ENCODE measurements at places on chromosomes 4 and X.

DNA sequence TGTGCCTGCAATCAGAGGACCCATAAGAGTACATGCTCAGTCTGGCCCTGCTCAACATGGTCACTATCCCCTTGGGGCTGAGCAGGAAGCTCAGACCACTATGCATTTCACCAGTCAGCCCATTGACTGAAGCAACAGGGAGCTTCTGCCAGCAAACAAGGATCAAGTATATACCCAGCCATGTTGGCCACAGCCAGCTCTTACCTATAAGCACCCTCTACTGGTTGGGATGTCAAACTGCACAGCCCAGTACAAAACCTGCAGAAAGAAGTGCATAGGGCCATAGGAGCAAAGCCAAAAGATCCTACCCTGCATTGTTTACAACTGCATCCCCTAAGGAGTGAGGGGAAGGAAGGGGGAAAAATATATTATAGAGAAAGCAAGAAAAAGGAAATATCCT lies 214.4 kb upstream of the CPEB2 start:
- no peak for DNase-seq

- no peak for DNase-seq
These were observed 635.2 kb upstream of the FRG1 start for GRCh38 chr4:189305500-189305899.

DNA sequence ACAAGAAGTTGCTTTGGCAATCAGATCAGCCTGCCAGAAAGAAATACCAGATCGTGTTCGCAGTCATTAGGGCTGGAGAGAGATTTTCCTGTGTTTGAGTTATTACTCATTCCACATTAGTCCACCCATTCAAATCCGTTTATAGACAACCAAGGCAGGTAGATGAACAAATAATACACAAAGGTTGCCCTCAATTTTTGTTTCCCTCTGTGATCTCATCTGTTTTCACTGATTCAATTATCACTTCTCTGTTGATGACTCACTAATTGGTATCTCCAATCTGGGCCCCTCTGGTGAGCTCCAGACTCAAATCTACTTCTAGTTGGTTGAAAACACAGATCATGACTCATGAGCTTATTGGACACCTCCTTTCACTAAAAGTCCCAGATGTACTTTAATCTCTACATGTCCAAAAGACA lies 54.5 kb downstream of the CHM start:
- DNase-seq, result no peak

- DNase-seq, result no peak
These were observed 7.6 kb downstream of the PRRG3 start for GRCh38 chrX:151702741-151703340.

- no peak for DNase-seq
These were observed 55.6 kb upstream of the ADRA2C start for GRCh38 chr4:3710451-3711182.

- DNase-seq, result peak; percentile 91
These were observed 15.6 kb downstream of the SCARB2 start for GRCh38 chr4:76197971-76198410.

DNA sequence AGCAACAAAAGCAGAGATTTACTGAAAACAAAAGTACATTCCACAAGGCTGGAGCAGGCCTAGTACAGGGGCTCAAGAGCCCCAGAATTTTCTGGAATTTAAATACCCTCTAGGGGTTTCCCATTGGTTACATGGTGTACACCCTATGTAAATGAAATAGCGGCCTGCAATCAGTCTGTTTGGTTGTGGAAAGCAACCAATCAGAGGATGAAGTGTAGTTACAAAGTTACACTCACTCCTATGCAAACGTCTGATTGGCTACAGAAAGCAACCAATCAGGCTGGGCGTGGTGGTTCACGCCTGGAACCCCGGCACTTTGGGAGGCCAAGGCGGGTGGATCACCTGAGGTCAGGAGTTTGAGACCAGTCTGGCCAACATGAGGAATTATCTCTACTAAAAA lies 13.8 kb upstream of the TXLNG start:
- DNase-seq, result no peak

Data from NCI-H187 (cell line).